ENCODE measurements at places on chromosomes 3 and 15.
A peak's percentile ranks its signal among the peaks of the same experiment; 100 is the strongest.

- no peak for DNase-seq
These were observed 41.9 kb downstream of the EMC4 start for GRCh38 chr15:34266751-34267150.

- DNase-seq, result no peak
These were observed 135.0 kb downstream of the LRRK1 start for GRCh38 chr15:101054116-101054515.

GRCh38 chr3:147297761-147298350 is 108.5 kb downstream of the ZIC4 start:
- DNase-seq, result no peak

DNA sequence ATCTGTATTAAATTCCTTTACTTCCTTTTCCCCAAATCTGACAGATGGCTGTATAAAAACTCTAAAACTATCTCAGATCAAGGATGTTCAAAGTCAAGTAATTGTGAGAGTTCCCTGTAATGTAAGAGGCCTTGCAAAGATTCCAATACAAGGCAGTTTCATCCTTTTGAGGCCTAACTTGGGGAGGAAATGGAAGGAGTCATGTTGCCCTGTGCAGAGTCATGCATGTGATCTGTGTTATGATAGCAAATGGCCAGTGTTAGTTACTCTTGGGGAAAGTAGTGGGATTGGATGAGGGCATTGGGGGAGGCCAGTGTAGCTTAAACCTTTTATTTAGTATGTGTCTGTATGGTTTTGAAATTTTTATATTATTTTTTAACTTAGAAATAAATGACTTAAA is 23.7 kb upstream of the FBXL22 start:
- no peak for DNase-seq

GRCh38 chr15:51714162-51714561 is 23.3 kb downstream of the LYSMD2 start:
- DNase-seq, result no peak

DNA sequence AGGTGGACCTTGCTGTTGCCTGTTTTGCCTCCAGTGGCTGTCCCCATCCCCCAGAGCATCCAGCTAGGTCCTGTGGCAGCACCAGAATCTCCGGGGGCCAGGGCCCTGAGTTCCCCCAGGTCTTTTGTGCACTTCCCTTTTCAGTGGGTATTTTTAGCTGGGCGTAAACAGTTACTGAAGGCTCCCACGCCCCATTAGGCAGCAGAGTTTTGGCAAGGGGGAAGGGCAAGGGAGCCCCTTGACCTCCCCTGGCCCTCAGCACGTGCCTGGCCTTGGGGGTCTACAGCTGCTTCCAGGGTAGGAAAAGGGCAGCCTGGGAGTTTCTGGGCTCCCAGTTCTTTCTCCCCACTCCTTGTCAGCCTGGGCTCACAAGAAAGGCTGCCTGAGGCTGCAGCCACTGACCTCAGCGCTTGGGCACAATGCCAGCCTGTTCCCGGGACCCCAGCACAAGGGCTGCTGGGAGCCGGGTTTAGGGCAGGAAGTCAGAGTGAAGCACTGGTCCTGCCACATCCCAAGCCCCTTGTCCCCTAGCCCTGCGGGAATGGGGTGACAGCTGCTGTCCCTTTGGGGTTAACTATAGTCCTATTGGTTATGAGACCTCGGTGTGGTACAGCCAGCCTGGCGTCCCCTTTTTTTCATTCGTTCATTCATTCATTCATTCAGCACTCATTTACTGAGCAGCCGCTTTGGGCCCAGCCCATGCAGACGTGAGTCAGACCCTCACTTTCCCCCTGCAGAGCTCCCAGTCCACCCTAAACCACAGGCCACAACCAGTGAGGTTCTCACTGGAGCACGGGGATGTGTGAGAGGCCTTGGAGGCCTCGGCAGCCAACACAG is 8.4 kb downstream of the CSK start:
- peak; percentile 67 for DNase-seq

- peak; percentile 66 for DNase-seq
These were observed 24.7 kb downstream of the MYO5A start for GRCh38 chr15:52503788-52504496.

GRCh38 chr3:138768125-138768524 is 66.6 kb downstream of the PIK3CB start:
- DNase-seq, result no peak

GRCh38 chr3:112539825-112540650 is 21.7 kb downstream of the ATG3 start:
- DNase-seq, result no peak

GRCh38 chr15:38992930-38993329 is 428.3 kb upstream of the RASGRP1 start:
- no peak for DNase-seq

- DNase-seq, result no peak
These were observed 58.0 kb downstream of the CGGBP1 start for GRCh38 chr3:88000853-88001252.

DNA sequence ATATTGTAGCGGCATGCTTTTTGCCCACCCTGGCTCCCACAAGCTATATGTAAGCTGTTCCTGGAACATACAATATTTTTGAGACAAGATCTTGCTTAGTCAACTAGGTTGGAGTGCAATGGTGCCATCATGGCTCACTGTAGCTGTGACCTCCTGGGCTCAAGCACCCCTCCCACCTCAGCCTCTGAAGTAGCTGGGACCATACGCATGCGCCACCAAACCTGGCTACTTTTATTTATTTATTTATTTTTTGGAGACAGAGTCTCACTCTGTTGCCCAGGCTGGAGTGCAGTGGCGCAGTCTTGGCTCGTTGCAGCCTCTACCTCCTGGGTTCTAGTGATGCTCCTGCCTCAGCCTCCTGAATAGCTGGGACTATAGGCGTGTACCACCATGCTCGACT is 6.7 kb upstream of the SQOR start:
- DNase-seq, result no peak

DNA sequence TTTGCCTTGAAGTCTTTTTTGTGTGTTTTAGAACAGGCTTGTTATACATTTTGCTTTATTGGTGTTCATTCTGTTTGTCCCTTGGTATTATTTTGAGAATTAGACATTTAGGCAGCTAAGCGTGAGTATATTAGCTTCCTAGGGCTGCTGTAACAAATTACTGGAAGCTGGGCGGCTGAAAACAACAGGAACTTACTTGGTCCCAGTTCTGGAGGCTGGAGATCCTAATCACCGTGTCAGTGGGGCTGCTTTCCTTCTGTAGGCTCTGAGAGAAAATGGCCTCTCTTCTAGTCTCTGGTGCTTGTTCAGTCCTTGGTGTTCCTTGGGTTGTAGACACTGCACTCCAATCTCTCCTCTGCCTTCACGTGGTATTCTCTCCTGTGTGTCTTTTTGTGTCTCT is 142.3 kb downstream of the KLHL25 start:
- no peak for DNase-seq

DNA sequence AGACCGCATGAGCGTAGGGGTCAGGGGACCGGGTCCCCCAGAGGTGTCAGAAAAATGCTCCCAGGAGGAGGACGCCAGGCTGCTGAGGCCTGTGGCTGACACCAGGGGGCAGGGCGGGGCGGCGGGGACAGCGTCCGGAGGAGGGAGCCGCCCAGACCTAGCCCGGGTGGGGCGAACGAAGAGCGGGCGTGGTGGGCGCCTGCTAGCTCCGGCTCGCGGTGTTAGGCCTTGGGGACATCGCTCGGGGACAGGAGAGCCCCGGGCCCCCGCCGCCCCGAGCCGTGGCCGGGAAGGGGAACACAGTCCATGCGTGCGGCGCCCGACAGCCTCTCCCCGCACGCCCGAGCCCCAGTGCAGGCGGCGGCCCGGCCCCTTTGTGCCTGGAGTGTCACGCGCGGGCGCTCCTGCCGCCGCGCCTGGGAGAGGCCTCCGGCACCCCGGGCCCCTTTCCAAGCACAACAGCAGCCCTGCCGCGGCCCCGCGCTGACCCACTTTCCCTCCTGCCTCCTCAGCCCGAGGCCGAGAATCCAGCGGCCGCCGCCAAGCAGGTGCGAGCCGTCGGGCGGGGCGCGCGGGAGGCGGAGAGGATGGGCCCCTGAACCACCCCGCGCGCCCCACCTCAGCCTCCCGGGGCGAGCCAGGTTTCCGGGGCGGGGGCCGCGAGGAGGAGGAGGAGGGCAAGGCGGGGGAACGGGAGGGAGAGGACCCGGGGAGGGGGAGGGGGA is 111.0 kb upstream of the KLF13 start:
- DNase-seq, result no peak
